RPMI8226 (cell line): ENCODE measurements at places on chromosomes 13 and 19.
A peak's percentile ranks its signal among the peaks of the same experiment; 100 is the strongest.

GRCh38 chr13:31920727-31921100 lies 110.9 kb upstream of the FRY start:
- DNase-seq = no peak

GRCh38 chr19:49875857-49876421 lies 1.2 kb downstream of the AKT1S1 start:
- peak; percentile 52 for DNase-seq

- DNase-seq = no peak
Observed at GRCh38 chr13:67650471-67650870, 420.3 kb upstream of the PCDH9 start.

DNA sequence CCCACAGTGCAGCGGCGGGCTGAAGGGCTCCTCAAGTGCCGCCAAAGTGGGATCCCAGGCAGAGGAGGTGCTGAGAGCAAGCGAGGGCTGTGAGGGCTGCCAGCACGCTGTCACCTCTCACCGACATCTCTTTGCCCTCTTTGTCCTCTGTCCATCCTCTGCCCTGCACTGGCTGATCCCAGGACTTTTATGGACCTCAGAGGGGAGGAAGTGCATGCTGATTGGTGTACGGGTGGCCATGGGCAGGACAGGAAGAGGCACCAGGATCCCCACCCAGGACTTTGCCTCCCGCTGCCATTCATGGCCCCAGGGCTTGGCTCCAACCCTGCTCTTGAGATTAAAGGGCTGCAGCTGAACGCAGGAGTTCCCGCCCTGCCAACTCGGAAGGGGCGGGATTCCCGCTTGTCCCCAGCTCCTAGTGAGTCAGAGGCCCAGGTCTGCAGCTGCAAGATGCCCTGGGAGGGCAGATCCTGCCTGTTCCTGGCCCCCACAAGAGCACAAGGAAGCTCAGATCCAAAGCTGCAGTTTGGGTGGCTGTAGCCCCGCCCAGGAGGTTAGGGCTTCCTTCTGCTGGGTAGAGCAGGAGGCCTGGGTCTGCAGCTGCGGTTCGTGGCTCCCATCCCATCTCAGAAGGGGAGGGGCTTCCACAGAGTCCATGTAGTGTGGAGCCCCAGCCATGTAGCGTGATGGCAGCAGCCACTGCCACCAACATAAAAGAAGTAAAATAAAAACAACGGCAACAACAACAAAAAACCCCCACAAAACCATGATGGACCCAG lies 1716.7 kb downstream of the SLITRK1 start:
- DNase-seq = no peak

GRCh38 chr13:95367309-95367843 lies 66.1 kb upstream of the ABCC4 start:
- DNase-seq = peak; percentile 7

GRCh38 chr13:27658546-27658945 lies 36.9 kb downstream of the POLR1D start:
- no peak for DNase-seq

- no peak for DNase-seq
Observed at GRCh38 chr19:13705928-13706447, 58.3 kb upstream of the MRI1 start.

DNA sequence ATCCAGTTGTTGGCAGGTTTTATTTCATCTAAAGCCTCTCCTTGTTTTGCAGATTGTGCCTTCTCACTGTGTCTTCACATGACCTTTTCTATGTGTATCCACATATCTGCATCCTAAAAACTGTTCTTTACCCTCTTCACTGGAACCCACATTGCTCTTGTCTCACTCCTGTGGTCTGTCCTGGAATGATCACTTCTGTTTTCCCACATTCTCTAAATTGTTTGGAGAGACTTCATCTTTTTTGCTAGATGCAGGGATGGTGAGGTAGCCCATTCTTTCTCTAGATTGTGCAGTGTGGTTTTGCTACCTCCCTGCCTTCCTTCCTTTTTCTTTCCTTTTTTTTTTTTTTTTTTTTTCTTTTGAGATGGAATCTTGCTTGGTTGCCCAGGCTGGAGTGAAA lies 608.6 kb upstream of the MIR17HG start:
- no peak for DNase-seq

- DNase-seq = no peak
Observed at GRCh38 chr13:76769271-76769791, 116.9 kb downstream of the KCTD12 start.

DNA sequence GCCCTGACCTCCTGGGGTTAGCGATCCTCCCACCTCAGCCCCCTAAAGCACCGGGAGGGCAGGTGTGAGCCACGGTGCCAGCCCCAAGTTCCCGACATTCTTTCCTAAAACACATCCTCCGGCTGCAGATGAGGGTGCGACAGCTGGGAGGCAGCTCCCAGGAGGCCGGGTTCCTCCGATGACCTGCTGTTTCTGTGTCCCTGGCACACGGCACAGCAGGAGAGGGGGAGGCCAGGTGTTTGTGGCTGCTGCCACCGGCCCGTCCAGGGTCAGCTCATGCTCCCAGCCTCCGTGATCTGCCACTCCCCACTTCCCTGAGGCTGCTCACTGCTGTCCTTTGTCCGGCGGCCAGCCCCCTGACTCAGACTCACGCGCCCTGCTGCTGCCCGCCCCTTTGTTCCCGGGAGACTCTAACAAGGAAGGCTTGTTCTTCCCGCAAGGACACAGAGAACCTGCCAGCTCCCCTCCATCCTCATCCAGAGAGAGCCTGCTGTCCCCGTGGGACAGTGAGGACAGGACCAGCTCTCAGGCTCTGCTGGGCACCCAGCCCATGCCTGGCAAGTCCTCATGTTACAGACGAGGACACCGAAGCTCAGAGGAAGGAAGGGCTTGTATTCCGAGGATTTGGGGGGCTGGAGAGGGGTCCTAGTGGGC lies 10.6 kb upstream of the MADCAM1 start:
- DNase-seq = no peak

- no peak for DNase-seq
Observed at GRCh38 chr13:23731709-23732108, 157.5 kb downstream of the MIPEP start.

GRCh38 chr19:2865334-2866100 lies 1.6 kb upstream of the ZNF556 start:
- DNase-seq = no peak

GRCh38 chr13:26821672-26822071 lies 61.1 kb upstream of the GPR12 start:
- DNase-seq = no peak

DNA sequence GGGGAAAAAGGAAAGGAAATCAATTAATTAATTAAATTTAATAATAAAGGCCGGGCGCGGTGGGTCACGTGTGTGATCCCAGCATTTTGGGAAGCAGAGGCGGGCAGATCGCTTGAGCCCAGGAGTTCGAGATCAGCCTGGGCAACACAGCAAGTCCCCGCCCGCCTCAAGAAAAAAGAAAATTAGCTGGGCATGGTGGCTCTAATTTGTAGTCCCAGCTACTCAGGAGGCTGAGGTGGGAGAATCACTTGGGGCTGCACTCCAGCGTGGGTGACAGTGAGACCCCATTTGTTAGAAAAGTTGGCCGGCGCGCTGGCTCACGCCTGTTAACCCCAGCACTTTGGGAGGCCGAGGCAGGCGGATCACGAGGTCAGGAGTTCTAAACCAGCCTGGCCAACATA lies 733 bp upstream of the CD320 start:
- DNase-seq = no peak

DNA sequence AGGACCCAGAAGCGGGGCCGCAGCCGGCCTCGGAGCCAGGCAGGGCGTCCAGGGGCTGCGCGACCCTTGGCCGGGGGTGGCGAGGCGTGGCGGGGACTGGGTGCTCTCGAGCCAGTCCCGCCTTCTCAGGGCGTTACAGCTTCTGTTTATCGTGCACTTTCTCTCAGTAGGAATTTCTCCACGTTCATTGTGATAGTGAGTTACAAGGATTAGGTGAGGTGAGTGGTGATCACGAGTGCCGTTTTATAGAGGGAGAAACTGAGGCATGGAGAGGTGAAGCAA lies 600 bp downstream of the AP1M1 start:
- peak; percentile 6 for DNase-seq

DNA sequence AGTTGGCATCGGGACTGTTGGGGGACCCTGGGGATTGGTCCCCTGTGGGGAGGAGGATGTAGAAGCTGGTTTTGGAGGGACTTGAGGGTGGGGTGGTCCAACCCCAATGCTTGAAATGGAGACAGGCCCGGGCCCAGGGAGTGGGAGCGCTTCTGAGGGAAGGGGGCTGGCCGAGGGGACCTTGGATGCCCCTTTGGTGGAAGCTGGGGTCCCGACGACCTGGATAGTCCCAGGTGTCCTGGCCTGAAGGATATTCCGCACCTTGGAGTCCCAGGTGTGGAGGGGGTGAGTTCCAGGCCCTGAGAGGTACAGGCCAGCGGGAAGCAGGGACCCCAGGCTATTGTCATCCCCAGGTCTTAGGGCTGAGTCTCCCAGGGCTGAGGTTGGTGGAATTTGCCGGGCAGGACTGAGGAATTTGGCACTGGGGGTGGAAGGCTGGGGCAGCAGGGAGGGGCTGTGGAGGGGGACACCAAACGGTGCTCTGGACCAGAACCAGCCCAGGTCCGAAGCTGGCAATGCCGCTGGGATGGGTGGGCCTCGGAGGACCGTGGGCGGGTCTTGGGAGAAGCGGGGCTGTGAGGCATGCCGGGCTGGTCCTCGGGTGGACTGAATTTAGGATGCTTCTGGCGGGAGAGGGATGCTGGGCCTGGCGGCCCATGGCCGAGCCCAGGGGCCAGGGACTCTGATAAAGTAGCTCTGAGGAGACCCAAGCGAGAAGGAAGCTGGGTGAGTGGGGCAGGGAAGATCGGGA lies 1.8 kb downstream of the HDGFL2 start:
- no peak for DNase-seq

GRCh38 chr19:14383661-14384555 lies 2.7 kb downstream of the ADGRE5 start:
- peak; percentile 52 for DNase-seq

DNA sequence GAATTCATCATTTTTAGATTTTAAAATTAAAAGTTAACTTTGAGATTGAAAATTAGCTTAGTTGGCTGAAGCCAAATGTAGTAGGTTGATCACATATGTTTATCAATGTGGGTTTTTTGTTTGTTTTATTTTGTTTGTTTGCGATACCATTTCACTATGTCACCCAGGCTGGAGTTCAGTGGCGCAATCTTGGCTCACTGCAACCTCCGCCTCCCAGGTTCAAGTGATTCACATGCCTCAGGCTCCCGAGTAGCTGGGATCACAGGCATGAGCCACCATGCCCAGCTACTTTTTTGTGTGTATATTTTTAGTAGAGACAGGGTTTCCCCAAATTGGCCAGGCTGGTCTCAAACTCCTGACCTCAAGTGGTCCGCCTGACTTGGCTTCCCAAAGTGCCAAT lies 665.7 kb upstream of the SLC10A2 start:
- DNase-seq = no peak

GRCh38 chr19:6271721-6272410 lies 7.9 kb downstream of the MLLT1 start:
- no peak for DNase-seq

GRCh38 chr13:110574161-110574560 lies 12.6 kb upstream of the RAB20 start:
- DNase-seq = no peak

DNA sequence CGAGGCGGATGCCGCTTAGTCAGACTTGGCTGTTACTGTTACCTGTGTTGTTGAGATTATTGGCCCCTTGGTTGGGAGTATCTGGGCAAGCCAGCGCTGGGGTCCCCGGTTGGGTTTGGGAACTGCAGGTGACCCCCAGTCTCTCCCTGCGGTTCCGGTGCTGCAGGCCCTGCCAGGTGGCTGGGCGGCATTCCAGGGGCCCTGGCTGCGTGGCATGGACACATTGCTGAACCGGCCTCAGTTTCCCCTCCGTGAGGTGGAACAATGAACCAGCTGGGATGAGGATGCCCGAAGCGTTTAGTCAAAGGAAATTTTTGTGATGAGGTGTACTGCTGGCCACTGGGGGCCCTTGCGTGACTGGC lies 538 bp downstream of the B3GNT3 start:
- no peak for DNase-seq

DNA sequence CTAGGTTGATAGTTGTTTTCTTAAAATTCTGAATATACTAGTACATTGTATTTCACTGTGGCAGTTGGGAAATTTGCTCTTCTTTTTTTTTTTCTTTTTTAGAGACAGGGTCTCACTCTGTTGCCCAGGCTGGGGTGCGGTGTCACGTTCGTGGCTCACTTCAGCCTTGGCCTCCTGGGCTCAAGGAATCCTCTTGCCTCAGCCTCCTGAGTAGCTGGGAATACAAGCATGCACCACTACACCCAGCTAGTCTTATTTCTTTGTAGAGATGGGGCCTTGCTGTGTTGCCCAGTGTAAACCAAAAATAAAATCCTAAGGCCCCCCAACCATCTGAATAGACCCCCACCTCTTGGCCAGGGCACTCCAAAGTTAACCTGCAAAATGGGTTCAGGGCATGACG lies 79.3 kb downstream of the FNDC3A start:
- no peak for DNase-seq

DNA sequence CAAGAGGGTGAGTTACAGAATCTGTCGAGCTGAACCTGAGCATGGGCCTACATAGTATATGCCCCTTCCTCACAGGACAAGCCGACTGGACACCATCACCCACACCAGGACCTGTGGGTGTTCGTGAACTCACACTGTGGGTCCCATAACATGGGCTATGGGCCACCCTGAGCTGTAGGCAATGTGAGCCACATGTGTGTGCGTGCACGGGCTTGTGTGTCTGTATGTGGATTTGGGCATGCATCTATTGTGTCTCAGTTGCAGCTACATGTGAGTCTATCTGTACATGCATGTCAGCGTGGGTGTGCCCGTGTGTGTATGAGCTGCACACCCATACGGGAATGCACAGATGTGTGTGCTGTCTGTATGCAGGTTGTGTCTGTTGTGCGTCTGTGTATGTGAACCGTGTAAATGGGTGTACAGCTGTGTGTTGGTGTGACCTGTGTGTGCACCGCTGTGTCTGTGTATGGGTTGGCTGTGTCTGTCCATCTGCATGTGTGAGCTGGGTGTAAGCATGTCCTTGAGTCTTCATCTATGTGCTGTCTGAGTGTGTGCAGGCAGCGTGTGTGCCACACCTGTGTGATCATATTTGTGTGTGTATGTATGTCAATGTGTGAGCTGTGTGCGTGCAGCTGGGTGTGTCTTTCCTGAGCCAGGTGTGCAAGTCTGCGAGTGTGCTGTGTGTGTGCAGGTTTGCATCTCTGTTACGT lies 1.7 kb downstream of the NOTCH3 start:
- DNase-seq = no peak

- no peak for DNase-seq
Observed at GRCh38 chr13:102190930-102191329, 210.9 kb downstream of the FGF14 start.
